ENCODE measurements at places on chromosomes 1 and 21.

DNA sequence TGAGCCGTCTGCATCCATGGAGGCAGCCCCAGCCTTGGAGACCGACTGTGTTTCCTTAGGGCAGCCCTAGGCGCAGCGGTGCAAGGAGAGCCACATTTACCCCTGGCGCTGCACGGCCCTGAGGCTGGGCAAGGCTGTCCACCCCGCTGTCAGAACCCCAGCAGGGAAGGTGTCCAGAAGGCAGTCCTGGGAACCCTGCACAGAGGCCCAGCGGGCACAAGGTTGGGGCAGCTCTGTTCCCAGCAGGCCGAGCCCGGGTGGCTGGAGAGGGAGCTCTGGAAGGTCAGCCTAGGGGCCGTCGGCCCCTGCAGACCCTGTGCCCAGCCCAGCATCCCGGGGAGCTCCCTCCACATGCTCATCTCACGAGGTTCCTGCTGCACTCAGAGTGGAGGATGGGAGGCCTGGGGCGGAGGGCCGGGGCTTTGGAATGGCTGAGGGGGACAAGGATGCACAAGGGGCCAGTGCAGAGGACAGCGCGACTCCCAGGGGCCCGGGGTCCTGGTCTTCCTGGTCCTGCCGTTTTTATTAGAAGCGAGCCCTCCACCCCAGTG lies 19.9 kb upstream of the SAMD11 start:
- DNase-seq: no peak

- DNase-seq: no peak
Measured at GRCh38 chr1:84163123-84163931, 19.3 kb downstream of the PRKACB start.

DNA sequence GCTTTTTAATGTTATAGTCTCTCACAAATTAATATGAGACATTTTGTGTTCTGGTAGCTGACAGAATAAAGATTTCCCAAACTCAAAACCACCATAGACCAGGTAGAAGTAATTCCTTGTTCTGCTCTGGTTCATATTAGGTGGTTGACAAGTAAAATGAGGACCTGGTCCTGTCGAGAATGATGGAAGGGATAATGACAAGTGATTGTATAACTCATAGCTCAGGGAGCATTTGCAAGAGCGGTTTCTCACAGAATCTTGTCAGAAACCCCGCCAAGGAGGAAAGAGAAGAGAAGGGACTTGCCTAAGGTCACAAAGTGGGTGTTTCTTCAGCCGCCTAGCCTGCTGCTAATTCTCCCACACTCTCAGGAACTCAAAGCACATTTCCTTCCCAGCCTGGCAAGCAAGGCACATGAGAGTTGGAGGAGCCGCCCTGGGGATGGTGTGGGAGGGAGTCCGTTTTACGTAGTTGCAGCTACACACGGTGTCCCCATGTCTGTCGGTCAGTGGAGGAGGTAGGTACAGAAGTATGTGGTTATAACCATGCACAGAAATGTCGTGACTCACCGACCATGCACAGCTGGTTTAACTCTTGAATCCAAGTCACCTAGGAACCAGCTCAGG lies 46.5 kb downstream of the SAMD13 start:
- DNase-seq: no peak

DNA sequence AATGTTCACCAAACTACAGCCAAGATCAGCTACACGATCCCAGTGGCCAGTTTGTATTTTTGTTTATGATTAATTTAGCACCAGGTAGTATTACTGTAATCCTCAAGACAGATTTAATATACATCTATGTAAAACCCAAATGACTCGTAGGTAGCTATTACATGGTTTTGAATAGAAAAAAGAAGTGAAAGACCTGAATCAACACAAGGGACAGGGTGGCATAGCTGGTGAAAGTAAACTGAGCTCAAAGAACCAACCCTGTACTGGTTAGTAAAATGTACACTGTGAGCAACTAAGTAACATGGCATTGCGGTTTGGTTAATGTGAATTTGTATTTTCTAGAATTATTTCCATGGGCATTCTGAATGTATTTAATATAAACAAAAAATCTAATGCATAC lies 8.8 kb downstream of the GPATCH2 start:
- no peak for DNase-seq

Measured in activated naive CD8-positive, alpha-beta T cell treated with anti-CD3 and anti-CD28 coated beads for 36 hours (primary cell).